ENCODE measurements at places on chromosomes 16 and 17.

DNA sequence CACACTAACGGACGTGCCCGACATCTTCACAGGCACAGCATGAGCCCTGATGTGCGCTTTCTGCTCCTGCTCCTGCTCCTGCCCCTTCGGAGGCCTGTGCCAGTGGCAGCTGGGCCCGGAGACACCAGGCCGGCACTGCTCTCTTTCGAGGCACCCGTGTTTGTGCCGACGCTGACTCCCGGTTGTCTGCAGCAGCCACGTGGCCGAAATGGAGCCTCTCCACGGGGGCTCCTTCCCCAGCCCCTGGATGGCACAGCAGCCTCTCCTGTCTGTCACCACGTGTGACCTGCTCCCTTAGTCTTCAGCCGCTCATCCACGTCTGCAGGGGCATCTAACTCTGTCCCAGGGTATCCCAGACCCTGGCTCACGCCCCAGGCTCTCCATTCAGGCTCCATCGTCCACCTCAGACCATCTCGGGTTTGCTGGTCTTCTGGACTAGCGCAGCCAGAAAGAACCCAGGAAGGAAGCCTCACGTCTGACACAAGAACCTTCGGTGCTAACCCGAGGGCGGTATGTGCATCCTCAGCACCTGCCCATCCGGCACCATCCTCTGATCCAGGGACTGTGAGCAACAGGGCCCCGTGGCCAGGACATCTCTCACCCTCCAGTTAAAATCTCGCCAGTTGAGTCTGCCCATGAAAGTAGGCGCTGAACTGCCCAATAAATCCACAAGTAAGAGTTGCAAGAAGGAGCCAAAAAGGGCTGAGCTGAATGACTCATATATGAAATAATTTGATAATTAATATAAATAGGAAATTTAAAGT, 4.2 kb upstream of the RPH3AL start:
- DNase-seq, result no peak

GRCh38 chr17:39739885-39740356, 2.2 kb downstream of the GRB7 start:
- DNase-seq, result no peak

DNA sequence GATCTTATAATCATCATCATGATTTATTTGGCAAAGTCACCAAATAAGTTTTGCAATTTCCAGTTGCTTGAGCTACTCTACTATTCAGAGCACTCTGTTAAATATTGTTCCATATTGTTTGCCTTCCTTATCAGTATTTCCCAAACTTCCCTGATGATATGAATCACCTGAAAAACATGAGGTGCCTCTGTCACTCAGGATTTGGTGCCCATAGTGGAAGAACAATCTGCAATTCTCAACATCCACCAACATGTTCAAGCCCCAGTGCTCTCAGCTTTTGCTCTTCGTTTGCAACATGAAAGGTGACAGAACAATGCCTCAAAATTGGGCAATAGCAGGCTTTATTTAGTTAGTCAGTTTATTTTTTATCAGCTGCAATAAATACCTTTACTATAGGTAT, 28.6 kb upstream of the WSB1 start:
- DNase-seq, result peak; percentile 97

DNA sequence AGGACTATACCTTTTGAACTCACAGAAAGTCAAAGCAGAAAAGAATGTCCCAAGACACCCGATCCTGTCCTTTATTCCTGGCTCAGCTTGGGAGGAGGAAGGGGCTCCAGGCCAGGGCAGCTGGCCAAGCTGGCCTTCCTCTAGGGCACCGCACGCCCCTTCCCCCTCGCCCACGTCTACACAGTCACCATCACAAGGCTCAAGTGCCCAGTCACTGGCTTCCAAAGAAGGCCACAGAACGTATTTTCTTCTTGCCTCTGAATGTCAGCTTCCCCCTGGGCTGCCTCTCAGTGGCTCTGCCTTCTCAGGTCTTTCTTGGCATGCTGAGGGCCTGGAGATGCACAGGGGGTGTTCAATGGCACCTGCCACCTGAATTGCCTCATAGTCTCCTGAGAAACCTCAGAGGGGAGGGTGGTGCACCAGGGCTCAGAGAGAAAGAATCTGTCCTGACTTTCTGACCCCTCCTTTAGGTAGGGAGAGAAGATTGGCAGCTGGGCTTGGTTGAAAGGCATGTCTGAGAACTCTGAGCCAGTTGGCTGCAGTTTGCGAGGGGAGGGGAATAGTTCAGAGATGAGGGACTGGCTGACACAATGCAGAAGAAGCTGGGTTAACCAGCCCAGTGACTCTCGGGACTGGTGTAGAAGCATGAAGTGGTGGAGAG, 2.1 kb downstream of the DHRS11 start:
- no peak for DNase-seq

DNA sequence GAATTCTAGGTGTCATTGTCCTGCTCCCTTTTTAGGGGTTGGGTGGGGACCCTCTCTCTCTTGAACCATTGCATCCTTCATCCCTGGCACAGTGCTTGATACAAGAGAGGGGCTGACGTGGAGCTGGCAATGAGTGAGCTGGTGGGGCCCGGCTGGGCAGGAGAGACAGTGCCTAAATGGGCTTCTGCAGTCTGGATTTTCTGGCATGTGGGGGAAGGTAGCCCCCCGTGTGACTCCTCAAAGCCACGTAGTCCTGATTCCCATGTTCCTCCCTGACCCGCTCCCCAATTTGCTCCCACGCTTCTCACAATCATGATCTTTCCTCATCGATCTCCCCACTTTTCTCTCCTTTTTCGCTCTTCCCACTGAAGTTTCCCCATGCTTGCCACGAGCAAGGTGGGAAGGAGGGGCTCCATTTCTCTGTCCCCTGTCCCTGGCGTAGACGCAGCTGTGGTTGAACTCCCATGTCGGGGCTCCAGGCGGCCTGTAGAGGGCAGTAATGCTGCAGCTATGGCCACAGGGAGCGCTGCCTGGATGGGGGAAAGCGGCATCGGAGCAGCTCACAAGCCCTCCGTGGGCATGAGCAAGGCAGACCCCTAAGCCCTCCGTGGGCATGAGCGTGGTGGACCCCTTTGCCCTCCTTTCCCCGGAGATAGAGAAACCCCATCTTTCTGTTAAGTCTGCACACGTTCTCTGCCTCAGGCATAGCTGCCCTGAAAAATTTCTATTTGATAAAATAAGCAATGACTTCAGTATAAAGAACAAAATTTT, 47.5 kb downstream of the HAPSTR1 start:
- peak; percentile 74 for DNase-seq

DNA sequence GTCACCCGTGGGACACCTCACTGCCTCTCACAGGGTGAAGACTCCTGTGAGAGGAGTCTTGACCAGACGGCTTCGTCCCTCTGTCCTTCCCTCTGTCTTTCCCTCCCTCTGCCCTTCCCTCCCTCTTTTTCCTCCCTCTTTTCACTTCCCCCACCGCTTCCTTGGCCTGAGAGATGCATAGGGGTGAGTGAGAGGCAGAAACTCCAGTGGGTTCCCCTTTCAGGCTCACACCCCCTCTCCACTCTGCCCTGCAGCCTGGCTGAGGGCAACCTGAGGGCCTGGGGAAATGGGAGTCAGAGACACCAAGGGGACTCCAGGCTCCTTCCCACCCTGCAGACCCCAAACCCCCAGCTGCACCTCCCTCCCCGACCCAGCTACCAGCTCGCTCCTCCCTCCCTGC, 14.6 kb upstream of the KRT17 start:
- no peak for DNase-seq

- DNase-seq, result no peak
These were observed 6.7 kb upstream of the ABCA9 start for GRCh38 chr17:69067274-69068047.

DNA sequence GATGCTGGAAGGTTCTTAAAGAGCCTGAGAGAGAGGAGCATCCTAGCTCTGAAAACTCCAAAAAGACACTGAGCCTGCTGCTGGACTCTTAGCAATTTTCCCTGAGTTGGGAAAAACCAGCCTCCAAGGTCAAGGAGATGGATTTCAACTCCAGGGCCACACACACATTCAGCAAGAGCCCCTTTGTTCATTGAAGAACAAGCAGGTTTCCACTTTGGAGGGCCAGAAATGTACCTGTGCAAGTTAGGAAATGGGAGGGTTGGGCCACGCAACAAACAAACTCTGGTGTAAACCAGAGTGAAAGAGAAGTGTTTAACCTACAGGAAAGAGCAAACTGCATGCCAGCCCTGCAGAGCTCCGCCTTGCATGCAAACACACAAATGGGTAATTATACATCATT, 264.8 kb upstream of the RPL38 start:
- DNase-seq, result no peak

GRCh38 chr16:66083171-66083570, 283.3 kb upstream of the CDH5 start:
- no peak for DNase-seq

DNA sequence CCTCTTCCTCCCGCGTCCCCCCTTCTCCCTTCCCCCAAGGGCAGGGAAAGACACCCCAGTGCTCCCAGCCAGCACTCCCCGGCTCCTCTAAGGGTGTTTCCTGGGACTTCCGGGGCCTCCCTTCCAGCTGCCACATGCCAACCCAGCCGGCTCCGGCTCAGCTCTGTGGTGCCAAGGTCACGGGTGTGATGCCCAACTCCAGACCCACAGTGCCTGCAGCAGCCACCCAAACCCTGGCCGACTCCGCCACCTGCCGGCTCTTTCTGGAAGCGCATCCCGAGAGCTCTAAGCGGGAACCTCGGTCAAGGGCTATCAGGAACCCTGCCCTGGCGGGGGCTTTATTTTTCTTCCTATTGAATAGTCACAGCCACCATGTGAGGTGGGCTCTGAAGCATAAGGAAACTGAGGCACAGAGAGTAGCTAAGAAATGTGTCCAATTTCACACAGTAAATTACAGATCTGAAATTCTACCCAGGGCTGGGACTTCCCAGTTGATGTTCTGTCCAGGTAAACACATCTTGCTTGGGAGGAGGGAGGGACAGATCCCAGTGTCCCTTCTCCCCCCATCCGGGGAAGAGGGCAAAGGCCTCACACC, 3.3 kb upstream of the PPP1R1B start:
- peak; percentile 59 for DNase-seq

GRCh38 chr17:79792984-79793923, 3.6 kb downstream of the CBX8 start:
- no peak for DNase-seq

DNA sequence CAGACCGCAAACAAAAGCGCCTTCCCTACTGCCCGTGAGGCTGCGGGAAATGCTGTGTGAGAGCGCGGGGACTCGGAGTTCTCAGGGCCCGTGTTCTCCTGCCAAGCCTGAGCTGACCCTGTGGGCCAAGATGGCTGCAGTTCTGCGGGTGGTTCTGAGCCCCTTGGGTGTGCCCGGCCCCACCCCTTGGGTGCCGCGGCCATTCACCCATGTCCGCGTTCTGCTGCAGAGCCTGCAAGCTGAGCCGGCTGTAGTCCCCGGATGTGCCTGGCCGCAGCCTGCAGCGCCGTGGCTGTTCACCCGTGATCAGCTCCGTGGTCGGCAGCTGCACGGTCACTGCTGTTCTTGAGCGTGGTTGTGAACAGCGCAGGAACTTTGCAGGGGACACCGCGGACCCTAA, 20.0 kb downstream of the ACSF3 start:
- DNase-seq, result no peak

DNA sequence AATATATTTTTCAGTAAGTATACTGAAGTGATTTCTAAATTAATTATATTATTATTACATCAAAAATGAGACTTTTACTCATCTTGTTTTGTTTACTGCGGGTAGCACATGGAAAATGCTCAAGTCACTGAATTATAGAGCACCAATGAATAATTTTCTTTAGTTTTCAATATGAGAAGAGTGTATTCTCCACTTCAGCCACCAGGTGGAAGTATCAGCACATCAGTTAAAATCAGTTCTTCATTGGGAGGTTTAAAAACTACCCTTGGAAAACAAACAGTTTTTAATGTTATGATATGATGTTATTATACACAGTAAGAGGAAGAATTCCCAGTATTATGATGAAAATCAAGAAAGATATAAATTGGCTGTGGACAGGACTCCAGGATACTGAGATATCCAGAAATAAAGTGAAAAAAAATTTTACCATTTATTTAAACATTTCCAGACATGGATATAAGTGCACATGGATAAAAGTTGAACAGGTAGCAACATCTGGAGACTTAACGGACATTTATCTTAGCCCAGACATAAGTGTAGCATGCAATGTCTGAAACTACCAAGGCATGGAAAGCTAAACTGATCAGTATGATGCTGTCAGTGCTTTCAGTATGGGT, 467.3 kb downstream of the KCNJ2 start:
- peak; percentile 32 for DNase-seq

- no peak for DNase-seq
These were observed 149.6 kb upstream of the CIBAR2 start for GRCh38 chr16:85261657-85262557.

DNA sequence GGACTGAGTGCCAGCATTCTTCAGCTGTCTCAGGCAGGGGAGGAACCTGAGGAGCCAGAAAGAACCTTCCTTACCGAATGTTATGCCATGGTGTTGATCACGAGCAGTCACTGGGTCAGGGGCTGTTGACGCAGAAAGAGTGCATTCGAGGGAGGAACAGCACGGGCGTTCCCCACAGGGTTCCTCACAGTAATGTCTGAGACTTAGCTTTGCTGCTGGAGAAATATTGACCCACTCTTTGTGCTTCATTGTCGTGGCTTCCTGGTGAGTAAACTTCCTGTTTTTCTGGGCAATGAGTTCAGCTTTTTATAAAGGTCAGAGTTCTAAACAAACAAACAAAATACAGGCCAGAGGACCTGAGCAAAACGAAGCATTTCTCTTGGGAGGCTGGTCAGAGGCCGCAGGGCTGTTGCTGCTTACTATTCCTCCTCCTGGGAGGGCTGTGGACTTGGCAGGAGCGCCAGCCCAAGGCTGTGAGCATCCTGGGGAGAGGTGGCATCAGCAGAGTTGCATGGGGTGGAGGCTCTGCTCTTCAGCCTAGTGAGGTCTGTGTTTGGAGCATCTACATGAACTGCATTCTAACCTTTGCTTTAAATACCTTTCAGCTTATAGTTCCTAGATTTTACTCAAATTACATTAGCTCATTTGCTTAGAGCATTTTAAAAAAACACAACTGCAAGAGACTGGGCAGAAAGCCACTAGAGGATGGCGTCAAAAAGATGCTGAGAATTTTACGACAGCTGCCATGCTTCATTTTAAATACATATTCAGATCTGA, 143.1 kb upstream of the CACNG5 start:
- DNase-seq, result peak; percentile 93

DNA sequence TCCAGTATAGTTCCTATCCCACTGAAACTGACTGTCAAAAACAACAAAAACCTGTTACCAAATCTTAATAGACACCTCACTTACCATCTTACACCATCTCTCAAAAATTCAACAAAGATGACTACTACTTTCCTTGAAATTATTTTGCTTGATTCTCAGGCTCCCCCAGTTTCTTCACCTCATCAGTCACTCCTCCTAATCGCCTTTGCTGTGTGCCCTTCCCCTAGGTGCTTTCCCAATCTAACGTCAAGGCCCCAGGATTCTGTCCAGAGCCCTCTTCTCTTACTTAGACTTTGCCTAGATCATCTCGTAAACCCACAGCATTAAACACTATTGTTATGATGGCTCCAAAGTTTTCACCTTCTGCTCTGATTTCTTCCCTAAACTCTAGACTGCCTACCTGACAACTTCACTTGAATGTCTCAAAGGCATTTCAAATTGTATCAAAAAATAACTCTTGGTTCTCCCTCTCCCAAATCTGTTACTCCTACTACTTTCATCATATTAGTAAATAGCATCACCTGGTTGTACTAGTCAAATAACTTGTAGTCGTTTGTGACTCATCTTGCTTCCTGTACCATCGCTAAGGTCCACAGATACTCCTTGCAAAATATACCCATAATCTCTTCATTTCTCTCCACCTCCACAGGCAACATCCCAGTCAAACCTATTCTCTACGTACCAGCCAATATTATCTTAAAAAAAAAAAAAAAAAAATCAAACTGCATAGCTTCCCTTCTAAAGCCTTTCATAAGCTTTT, 18.0 kb downstream of the C16orf87 start:
- DNase-seq, result no peak
